ENCODE measurements at places on chromosomes 5 and 9.

DNA sequence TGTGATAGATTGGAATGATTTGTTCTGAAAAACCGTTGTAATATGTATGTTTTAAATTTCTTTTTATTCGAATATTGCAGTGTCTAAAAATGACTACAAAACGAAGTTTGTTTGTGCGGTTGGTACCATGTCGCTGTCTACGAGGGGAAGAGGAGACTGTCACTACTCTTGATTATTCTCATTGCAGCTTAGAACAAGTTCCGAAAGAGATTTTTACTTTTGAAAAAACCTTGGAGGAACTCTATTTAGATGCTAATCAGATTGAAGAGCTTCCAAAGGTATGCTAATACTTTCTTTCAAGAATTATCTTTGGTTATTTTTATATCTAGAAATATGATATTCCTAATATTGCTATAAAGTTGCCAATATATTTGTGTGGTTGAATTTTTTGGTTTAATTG is 66.3 kb downstream of the ERBIN start:
- no peak for DNase-seq

DNA sequence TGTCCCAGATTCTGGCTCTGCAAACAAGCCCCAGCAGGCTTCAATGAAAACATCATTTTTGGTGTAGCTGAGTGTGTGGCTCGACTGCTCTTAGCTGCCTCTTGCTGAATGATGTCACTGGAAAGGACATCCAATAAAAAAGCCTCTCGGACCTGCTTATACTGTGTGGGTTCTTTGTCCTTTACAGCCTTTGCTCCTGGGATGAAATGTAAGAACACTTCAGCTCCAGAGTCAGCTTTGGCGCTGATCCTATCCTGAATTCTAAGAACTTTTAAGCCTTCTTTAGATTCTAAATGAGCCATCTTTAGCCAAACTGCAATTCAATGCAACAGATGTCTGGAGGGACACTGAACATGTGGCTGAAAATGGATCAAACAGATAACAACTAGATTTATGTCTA is 404.6 kb upstream of the C9orf72 start:
- DNase-seq: no peak

DNA sequence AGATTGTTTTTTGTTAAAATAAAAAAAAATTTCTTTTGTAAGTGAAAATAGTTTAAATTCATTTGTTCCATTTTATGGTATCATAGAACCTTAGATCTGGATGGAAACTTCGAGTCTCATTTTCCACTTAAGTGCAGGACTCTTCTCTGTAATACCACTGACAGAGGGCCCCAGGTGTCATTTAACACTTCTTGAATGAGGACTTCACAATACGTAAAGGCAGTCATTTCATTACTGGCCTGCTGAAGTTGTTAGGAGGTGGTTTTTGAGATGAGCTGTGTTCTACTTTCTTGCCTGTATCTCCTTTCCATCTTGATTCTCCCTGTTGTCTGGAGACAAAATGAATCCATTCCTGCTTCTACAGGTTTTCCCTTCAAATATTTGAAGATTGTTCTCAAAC is 455.3 kb downstream of the DMRT2 start:
- no peak for DNase-seq

DNA sequence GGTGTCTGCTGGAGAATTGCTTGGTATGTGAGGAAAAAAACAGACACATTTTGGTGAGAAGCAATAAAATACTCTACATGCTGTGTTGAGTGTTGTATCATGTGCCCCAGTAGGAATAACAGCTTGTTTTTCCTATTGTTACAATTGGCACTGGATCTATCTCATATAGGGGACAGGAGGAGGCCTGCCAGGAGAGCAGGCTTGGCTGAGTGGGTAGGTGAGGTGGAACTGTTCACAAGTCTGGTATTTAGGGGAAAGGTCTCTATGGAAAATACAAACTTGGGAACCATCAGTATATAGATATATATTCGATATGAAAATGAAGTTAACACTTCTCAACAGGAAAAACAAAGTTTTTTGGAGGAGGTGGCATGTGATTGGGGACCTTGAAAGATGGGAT is 9.5 kb upstream of the SH3TC2 start:
- DNase-seq: no peak

DNA sequence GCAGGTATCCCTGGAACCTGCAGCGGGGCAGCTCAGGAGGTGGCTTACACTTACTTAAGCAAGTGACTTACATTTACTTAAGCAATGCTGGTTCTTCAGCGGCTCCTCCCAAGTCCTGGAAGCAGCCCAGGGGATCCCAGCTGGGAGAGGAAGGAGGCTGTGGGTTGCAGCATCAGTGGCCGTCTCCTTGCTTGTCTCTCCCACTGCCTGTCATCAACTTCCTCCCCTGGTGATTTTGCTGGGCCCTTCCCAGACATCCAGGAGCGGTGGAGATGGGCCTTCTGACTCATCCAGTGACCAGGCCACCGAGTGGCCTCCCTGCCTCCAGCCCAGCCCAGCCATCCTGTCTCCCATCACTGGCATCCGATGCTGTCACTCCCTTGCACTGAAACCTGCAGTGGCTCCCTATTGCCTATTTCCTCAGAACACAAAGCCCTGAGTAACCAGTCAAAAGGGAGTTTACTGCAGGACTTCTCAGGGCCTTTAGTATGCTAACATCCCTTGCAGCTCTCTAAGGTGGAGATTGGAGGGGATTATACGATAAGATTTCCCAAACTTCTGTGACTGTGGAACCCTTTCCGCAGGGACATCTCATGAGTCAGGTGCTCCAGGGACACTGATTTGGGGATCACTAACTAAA is 155.9 kb upstream of the PHYKPL start:
- DNase-seq: peak; percentile 70

DNA sequence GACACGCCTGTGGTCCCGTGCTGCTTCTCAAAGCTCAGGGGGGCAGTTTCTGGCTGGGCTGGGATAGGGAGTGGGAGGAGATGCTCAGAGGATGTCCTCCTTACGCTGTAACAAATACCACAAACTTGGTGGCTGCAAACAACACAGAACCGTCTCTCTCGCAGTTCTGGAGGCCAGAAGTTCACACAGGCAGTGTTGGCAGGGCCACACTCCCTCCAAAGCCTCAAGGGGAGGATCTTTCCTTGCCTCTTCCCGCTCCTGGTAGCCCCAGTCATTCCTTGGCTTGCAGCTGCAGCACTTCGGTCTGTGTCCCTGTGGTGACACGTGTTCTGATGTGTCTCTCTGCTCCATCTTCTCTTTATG is 10.4 kb upstream of the ORM1 start:
- DNase-seq: no peak

DNA sequence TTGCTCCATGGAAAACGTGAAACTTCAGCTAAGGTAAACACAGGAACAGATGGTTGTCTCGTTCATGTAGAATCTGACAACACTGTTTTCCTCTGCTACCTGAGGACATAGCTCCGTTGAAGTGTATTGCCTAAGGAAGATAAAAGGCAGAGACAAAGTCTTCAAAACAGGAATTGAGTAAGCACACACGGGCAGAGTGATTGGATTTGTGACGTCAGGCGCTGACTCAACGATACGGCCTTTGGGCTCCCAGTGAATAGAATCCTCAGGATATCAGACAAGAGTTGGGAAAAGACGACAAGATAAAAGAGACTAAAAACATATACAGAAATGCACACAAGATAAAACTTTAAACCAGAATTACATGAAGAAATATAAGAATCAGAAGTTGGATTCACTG is 787.1 kb upstream of the CTNND2 start:
- no peak for DNase-seq

GRCh38 chr9:6911901-6912638 is 154.3 kb downstream of the KDM4C start:
- peak; percentile 11 for DNase-seq

GRCh38 chr9:93965830-93966577 is 10.8 kb upstream of the BARX1 start:
- no peak for DNase-seq

DNA sequence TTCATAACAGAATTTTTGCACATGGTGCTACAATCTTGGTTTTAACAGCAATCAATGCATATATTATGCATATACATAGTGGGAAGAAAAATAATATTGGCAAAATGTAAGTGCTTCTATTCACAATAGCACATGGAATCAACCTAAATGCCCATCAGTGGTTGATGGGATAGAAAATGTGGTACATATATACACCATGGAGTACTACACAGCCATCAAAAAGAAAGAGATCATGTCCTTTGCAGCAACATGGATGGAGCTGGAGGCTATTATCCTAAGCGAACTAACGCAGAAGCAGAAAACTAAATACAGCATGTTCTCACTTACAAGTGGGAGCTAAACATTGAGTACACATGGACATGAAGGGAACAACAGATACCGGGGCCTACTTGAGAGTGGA is 37.2 kb upstream of the TLX3 start:
- DNase-seq: no peak

GRCh38 chr9:73149371-73150067 is 2.1 kb upstream of the ANXA1 start:
- peak; percentile 86 for DNase-seq
